T-cell (primary cell): ENCODE measurements at places on chromosomes 6 and 20. TPM values are rescaled to one million over a fixed set of nuclear protein-coding genes. Genes with fewer than 3 reads are reported as not detected.

GRCh38 chr20:53321596-53321995 is 272.0 kb downstream of the ZNF217 start:
- DNase-seq, result no peak

DNA sequence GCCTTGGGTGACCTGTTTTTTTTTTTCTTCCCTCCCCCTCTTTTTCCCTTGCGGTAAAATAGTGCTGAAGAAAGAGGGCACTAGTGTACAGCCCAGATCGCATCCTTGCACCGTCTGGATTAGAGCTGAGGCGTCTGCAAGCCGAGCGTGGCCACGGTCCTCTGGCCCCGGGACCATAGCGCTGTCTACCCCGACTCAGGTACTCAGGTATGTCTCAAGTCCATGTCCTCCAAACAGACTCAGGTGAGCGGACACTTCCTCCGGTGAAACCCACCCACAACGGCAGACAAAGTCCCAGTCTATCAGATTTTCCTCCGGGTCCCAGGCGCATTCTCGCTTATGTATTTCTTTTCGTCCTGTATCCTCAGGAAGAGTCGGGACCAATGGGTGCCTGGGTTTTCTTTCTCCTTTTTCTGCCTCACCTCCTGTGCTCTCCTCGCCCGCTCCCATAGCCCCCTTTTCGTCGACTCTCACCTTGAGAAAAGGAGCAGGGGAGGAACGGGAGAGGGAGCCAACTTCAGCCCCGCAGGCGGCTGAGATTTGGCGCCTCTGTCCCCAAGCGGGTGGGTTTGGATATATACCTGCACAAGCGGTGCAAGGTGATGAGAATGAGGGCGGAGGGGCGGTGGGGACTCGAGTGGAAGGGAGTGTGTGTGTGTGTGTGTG is 1.1 kb upstream of the GRM1 start:
- no peak for DNase-seq

DNA sequence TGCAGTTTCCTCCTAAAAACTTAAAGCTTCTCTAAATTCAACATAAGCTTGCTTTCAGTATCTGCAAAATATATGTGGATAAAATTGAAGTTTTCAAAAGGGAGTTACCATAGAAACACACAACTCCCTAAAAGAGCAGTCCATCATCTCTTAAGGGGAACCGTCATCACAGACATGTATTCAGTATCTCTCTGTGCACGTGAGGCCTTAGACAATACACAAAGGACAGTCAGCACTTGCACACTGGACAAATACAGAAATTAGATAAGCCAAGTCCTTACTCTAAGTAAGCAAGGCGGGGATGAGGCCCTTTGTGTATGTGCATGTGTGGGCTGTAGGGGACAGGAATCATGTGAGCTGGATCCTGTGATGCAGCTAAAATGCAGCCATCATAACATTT is 136.6 kb downstream of the BACH2 start:
- no peak for DNase-seq

- DNase-seq, result no peak
These were observed 224.5 kb upstream of the AGPAT4 start for GRCh38 chr6:161498359-161498758.

ZBTB46 gene
- total RNA-seq, result 0.95 TPM

MATN4 gene
- not detected for total RNA-seq
